Occipital lobe (tissue), 3 donors: ENCODE measurements at places on chromosomes 4 and X. TPM values are rescaled to one million over a fixed set of nuclear protein-coding genes. Genes with fewer than 3 reads are reported as not detected.

DNA sequence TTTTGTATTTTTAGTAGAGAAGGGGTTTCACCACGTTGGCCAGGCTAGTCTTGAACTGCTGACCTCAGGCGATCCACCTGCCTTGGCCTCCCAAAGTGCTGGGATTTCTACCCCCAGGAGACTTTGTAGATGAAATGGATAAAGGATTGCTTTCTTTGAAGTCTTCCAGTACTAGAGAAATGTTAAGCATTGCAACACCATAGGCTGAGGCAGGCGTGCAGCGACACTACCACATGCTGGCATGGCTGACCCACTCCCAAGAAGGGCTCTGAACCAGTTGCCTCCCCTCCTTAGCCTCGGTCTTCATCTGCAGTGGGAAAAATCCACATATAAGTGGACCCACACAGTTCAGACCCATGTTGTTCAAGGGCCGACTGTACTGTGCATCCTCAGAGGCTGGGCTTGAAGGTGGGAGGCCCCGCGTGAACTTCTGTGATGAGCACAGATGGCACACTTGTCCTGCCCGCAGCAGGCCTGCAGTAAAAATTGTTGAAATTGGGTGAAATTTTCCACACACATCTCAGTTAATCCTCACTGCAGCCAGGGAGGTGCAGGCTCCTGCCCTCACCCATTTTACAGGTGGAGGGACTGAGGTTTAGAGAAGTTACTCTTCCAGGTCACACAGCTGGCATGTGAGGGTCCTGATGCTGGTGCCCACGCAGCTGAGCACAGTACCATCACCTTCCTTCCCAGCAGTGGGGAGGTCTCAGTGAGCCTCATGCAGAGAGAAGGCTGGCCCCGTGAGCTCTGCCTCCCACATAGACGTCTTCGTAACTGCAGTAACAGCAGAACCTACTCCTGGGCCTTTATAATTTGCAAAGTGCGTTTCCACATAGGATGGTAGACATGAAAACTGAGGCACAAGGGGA lies 35.5 kb downstream of the HTRA3 start:
- DNase-seq: no peak

DNA sequence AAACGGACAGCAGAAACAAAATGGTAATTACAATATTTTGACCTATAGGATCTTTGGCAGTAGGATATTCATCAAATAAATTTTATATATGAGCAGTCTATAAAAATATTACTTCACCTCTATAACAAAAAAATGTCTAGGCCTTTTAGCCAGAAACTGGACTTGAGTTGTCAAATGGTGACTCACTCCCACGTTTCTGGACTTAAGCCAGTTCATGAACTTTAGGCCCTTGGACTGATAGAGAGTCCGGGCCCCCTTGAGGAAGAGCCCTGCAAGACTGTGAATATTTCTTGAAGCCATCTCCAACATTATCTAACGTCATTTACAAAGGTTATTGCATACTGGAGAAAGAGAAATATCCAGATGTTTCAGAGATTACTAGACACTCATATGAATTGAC lies 106.8 kb upstream of the FAM47A start:
- no peak for DNase-seq

GRCh38 chr4:7068279-7068842 lies 497 bp upstream of the GRPEL1 start:
- DNase-seq: no peak

DNA sequence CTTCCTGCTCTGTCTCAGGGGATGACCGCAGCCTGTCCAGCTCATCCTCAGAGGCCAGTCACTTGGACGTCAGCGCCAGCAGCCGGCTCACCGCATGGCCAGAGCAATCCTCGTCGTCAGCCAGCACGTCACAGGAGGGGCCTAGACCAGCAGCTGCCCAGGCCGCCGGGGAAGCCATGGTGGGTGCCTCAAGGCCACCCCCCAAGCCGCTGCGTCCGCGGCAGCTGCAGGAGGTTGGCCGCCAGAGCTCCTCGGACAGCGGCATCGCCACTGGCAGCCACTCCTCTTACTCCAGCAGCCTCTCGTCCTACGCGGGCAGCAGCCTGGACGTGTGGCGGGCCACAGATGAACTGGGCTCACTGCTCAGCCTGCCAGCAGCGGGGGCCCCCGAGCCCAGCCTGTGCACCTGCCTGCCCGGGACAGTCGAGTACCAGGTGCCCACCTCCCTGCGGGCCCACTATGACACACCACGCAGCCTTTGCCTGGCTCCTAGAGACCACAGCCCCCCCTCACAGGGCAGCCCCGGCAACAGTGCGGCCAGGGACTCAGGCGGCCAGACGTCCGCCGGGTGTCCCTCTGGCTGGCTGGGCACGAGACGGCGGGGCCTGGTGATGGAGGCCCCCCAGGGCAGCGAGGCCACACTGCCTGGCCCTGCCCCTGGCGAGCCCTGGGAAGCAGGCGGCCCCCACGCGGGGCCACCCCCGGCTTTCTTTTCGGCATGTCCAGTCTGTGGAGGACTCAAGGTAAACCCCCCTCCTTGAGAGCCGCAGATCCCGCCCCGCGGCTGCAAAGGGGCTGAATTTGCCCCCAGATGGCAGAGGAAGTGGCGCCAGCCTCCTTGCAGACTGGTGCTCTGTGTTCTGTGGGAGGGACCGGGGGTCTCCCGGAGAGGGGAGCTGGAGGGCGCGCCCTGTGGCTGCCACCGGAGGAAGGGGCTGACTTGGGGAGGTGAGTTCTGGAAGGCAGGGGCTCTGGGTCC lies 29.9 kb downstream of the DOK7 start:
- no peak for DNase-seq

GRCh38 chrX:42951747-42952146 lies 173.8 kb upstream of the PPP1R2C start:
- no peak for DNase-seq

- no peak for DNase-seq
Observed at GRCh38 chrX:141278306-141278705, 36.0 kb upstream of the SPANXC start.

GRCh38 chr4:151993521-151993920 lies 232.7 kb upstream of the GATB start:
- no peak for DNase-seq

- no peak for DNase-seq
Observed at GRCh38 chrX:12975670-12975965, 708 bp downstream of the TMSB4X start.

DNA sequence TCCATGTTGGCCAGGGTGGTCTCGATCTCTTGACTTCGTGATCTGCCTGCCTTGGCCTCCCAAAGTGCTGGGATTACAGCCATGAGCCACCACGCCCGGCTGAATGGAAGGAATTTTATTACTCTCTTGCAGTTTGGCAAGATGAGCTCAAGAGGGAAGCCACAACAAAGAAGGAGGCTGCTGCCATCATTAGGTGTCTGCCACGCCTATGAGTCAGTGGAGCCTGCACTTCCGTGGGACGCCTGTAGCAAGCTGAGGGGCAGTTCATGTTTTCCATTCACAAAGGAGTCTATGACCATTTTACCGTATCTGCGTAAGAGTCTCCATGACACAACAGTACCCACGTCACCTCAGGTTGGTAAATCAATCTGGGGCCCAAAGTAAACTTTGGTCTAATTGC lies 51.2 kb upstream of the CHRNA9 start:
- DNase-seq: no peak

GRCh38 chr4:25343671-25344070 lies 31.1 kb downstream of the ZCCHC4 start:
- no peak for DNase-seq

- no peak for DNase-seq
Observed at GRCh38 chr4:40152637-40153036, 44.2 kb upstream of the RHOH start.

- DNase-seq: no peak
Observed at GRCh38 chrX:135557344-135557743, 36.9 kb downstream of the INTS6L start.

DNA sequence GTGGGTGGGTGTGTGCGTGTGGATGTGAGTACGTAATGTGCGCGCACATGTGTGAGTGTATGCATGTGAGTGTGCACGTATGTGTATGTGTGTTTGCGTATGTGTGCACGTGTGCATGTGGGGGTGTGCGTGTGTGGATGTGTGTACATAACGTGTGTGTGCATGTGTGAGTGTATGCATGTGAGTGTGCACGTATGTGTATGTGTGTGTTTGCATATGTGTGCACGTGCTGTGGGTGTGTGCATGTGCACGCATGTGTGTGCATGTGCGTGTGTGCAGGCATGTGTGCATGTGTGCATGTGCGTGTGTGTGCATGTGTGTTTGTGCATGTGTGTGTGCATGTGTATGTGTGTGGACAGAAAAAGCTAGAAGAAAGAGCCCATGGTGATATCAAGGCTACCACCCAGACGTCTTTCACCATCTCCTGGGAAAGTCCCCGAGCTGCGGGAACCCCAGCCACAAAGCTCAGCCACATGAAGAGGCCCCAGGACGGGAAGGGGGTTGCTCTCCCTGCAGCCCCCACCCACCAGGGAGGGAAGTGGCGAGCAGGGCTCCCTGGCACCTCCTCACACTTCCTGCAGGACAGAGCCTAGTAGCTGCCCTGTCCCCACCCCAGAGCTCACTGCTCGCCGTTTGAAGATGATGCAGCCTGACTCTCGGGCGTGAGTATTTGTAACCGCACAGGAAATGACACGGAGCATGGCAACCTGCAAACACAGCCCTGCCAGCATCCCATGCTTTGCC lies 108.3 kb downstream of the DCTD start:
- DNase-seq: no peak

DNA sequence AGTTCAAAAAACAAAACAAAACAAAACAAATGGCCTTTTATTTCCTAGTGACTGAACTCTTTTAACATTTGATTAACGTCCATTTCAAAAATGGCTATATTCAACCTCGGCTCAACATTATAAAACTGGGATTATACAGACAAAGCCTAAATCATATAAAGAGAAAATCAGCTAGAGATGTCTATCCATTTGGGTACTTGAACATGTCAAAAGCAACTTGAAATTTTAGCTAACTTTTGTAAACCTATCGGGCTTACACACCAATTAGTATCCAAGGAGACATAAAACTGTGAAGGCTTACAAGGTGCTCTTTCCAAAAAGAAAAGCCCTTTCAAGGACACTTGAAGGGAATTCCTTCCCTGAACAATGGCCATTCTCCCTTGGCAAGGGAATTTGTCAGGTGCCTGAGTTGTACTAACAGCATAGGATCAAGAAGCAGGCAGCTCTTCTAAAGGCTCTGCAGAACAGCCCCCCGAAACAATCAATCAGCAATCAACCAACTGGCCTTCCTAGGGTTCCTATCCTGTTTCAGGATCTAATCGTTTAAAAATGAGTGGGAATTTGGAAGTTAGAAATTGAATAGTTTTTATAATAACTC lies 633.7 kb upstream of the HTR2C start:
- DNase-seq: no peak

DNA sequence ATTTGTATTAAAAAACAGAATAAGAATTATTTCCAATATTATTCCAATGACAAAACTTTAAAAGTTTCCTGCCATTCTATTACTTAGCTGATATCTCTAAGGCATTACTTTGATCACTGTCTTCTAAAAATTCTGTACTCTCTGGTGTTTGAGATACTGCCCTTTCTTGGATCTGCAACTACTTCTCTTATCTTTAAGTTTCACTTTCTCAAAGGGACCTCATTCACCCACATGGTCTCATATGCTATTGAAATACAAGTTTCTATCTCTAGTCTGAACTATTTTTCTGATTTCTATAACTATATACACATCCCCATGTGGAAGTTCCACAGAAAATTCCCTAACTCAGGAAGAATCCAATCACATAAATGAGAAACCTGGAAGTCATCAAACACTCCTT lies 22.2 kb downstream of the TMPRSS11E start:
- no peak for DNase-seq

HSFX2 gene
- 2.0 TPM for total RNA-seq

SRPK3 gene
- total RNA-seq: 0.16 TPM

GPC3 gene
- 5.3 TPM for total RNA-seq

AFM gene
- total RNA-seq: not detected

RNF212 gene
- total RNA-seq: 1.1 TPM

GABRQ gene
- total RNA-seq: 0.47 TPM

HS6ST2 gene
- total RNA-seq: 5.0 TPM
